AG10803 (cell line): ENCODE measurements at places on chromosomes 11 and 22.

GRCh38 chr11:34899633-34900016 is 16.6 kb downstream of the APIP start:
- DNase-seq, result no peak

DNA sequence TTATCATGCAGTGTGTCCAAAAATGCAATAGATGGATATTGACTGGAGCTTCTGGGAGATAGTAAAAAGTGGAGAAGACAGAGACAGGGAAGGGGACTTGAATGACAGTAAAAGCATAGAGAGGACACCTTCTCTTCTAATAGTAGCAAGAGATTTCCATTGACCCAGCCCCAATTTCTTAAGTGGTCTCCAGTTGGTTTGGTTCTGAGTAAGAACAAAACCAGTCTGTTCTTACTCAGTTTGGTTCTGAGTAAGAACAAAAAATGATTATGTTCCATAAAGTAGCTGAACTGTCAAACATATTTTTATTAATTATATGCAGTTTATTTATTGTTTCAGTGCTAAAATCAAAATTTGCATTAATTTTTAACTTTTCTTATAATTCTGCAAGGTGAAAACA is 316.8 kb upstream of the MPPED2 start:
- DNase-seq, result no peak

DNA sequence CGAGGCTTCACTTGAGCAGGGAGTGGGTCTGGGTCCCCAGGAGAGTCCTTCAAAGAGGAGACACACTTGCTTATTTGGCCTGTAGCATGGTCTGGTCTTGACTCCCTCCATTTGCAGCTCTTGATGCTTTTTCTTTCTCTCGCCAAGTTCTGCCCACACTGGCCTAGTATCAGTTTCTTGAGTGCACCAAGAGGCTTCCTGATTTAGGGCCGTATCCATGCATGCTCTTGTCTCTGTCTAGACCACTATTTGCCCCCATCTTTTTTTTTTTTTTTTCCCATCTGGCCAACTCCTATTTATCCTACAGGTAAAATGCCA is 170.7 kb downstream of the GRIK4 start:
- no peak for DNase-seq

- no peak for DNase-seq
Observed at GRCh38 chr11:60942970-60943565, 8.9 kb downstream of the SLC15A3 start.

- DNase-seq, result no peak
Observed at GRCh38 chr11:35766651-35767050, 104.1 kb downstream of the TRIM44 start.

DNA sequence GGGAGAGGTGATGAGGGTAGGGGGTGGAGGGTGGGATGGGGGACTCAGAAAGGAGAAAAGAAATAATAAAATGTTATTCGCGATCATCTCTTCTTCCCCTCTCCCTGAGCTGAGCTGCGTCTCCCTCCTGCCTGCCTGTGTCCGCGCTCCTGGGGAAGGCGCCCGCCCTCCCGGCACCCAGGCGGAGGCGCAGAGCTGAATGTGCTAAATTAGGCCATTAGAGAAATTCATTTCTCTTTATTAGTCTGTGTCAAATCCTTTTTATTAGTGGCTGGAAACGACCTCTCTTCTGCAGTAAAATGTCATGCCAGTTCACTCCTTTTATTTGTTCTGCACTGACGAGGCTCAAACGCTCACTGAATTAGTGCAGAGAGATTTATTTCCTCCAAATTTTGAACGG is 116.1 kb downstream of the FEZ1 start:
- DNase-seq, result no peak

DNA sequence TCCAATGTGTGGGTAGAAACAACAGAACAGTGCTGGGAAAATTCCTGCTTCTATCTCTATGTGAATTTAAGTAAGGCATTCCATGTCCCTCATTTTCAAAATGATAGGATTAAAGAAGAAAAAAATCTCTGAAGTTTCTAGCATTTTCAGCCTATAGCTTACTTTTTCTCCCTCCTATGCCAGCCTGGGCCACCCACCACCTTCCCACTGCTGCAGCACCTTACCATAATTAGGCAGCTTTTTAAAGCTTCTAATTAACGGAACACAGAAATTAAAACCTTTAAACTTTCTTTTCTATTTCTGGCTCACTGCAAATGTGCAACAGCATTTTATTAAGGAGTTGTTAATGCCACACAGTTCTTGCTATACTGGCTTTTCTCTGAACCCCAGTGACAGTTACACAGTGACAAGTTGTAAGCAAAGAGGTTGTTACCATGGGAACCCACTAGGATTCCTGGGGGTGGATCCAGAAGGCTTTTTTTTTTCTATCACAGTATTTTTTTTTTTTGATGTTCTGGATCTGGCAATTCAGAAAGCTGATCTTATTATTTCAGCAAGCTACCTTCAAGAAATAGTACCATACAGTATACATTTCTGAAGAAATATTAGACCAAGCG is 20.2 kb downstream of the CELF1 start:
- no peak for DNase-seq

GRCh38 chr11:32032478-32032877 is 58.4 kb upstream of the RCN1 start:
- DNase-seq, result peak; percentile 18

GRCh38 chr22:41757502-41757901 is 43.0 kb upstream of the CCDC134 start:
- DNase-seq, result no peak

DNA sequence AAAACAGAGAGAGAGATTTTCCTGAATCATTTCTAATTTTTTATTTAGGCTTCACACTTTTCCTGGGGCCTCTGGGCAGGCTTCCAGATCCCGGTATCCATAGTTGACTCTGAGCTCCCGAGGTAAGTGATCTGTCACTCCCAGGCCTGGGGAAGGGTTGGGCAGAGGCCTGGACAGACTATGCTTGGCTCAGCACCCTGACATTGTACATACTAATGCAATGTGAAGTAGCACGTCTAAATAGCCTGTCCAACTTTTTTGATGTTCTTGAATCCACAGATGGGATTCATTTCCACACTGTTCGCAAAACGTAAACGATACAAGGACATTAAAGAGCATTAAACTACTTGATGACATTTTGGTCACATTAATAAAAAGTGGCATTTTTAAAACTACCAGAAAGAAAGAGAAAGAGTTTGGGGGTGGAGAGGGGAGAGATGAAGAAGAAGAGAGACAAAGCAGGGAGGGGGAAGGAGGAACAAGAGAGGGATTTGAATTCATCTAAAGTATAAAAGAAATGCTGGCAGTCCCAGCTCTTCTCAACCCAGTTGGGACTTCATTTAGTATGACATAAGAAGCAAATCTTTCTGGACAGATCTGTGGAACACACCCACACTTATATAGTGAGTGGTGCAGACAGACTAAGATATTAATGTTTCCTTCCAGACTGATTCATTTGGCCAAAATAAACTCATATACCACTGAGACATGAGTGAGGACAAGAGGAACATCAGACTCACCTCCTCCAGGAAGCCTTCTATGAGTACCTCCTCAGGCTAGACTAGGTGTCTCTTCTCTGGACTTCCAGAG is 514.2 kb downstream of the SOX6 start:
- DNase-seq, result no peak

DNA sequence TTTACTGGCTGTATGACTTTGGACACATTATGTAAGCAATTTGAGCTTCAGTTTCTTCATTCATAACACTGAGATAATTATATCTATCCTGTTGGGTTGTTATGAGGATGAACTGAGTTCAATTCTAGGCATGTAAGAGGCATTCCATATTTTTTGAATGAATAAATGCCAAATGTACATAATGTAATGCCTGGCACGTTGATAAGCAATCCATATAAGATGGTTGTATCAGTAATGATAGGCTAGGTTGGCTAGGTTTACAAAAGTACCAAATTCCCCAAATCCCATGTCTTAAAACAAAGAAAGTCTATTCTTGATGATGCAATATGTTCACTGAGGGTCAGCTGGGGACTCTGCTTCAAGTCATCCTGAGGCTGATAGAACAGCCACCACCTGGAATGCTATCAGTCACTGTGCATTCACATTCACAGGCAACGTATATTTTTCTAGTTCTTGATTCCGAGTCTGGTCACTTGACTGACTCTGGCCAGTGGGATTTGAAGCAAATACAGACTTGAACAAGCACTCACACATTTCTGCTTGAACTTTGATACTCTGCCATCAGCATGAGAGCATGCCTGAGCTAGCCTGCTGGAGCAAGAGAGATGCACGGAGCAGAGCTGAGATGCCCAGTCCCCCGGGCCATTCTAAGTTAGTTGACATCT is 104.0 kb upstream of the TIMP3 start:
- no peak for DNase-seq

DNA sequence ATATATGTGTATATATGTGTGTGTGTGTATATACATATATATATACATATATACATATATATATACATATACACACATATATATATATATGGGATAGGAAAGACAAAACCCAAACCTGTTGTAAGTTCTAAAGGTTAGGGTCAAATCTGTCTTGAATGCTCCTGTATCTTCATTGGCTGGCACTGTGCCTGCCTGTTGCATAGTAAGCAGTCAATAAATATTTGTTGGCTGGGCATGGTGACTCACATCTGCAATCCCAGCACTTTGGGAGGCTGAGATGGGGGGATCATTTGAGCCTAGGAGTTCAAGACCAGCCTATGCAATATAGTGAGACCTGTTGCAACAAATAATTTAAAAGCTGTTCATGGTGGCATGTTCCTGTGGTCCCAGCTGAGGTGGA is 205.4 kb downstream of the DBX1 start:
- peak; percentile 43 for DNase-seq

DNA sequence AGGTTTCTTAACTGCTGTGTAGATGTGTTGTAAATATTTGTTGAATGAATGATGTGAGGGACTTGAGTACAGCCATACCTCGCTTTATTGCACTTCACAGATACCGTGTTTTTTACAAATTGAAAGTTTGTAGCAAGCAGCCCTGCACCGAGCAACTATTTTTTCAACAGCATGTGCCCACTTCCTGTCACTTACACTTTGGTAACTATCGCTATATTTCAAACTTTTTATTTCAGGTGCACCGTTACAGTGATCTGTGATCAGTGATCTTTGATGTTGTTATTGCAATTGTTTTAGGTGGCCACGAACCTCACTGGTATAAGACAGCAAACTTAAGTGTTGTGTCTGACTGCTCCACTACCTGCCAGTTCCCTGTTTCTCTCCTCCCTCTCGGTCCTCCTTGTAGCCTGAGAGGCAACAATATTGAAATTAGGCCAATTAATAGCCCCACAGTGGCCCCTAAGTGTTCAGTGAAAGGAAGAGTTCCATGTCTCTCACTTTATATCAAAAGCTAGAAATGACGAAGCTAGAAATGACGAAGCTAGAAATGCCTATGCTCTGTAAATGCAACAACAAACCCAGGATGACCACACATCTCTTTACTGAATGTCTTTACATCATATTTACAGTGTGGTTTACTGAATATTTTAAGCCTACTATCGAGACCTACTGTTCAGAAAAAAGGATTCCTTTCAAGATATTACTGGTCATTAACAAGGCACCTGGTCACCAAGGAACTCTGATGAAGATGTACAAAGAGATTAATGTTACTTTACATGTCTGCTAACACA is 1.0 kb downstream of the SFI1 start:
- DNase-seq, result no peak

DNA sequence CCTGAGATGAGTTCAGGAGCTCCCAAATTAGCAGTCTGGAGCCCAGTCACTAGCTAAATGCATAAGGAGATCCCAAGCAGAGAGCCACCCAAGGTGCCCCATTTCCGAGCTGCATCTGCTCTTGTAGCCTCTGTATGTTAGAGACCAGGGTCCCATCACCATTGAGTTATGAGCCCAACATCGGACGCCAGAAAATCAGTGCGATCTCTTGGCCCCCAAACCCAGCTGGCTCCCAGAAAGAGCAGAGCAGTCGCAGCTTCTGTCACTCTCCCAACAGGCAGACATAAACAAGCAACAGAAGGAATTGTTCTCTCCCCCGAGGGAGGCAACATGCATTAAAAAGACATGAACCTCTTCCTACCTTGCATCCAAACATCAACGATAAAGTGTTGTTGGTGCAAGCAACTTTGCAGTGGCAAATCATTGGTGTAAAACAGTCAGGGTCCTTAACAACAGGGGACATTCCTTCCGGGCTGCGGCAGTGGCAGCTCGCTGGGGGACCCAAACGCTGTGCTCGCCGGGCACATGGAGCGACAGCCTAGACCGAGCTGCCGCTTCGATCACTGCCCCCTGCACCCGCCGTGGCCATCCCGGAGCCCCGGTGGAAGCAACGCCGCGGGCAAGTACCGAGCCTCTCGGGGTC is 907.1 kb downstream of the DLG2 start:
- no peak for DNase-seq

DNA sequence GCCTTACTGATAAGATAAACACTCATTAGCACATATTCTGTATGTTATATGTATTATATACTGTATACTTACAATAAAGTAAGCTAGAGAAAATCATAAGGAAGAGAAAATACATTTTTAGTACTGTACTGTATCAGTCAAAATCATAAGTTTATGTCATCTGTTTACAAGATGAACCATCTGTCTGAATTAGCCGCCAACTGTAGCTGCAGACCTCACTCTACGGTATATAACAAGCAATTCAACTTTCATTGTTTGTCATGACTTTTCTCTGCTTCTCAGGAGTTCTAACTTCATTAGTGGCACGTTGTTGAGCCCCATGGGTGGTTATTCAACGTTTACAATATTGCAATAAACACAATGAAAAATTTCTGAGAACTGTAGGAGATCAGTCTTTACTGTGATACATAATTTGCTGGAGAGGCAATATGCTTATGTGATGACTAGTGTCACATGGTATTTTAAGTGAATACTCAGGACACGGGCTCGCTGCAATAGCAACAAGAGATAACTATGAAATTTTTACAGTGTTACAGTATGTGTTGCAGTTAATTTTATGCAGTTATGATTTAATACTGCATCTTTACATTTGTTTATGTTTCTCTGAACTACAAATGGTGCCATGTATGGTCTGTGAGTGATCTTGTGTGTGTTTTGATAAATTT is 132.2 kb upstream of the CTSC start:
- no peak for DNase-seq

DNA sequence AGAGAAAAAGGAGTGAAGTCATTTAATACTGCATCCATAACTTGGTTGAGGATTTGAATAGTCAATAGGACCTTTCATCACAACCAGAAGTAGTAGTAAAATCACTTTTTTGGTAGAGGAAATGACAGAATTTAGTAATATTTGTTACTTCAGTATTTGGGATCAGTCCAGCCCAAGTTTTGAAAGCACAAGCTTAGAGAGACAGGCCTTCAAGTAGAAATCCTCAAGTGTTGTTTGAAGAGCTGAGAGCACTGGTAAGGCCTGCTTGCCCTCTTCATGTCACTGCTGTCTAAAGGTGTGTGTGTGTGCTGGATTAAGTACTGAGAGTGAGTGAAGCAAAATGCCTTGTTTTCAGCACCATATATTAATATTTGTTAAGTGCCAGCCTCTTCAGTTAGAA is 137.3 kb downstream of the WNT11 start:
- no peak for DNase-seq

DNA sequence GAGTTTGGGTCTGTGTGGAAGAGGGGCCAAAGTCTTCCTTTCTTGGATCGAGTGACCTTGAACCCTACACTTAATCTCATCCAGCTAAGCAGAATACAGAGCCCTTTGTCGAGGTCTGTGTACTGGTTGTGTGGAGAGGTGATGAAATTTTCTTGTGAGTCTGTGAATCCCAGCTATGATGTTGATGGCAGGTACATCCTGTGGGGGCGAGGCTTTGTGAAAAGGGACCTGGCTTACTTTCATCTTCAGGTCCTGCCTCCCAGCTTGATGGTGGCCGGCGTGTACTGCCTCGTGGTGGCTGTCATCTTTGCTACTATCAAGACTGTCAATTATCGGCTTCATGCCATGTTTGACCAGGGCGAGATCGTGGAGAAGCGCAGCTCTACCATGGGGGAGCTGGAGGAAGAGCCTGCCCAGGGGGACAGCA is 1.0 kb downstream of the PCNX3 start:
- no peak for DNase-seq

- DNase-seq, result peak; percentile 64
Observed at GRCh38 chr11:102186551-102187191, 76.4 kb downstream of the YAP1 start.
